ENCODE measurements at places on chromosomes 6 and 20.

DNA sequence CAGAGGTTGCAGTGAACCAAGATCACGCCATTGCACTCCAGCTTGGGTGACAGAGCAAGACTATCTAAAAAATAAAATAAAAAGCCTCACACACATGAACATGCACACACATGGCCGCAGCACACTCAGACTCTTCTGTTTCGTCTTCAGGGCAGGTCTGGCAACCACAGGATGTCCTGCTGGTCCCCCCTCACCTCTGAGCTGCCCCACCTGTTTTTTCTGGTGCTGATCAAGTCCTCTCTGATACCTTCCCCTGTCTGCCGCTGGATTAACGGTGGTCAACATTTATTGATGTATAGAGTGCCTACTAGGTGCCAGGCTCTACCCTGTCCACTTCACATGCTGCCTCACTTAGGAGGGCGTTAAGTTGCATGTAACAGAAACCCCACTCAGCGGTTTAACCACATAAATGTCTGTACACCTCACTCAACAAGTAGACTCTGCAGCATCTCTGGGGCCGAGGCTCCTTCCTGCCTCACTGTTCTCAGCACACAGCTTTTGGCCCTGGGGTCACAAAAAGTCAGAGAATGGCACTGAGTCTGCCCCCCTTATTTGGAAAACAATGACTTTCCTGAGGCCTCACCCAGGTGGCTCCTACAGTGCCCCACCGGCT, 4.5 kb upstream of the AP5S1 start:
- DNase-seq = no peak

GRCh38 chr6:110039981-110040383, 61.9 kb downstream of the GPR6 start:
- no peak for DNase-seq

DNA sequence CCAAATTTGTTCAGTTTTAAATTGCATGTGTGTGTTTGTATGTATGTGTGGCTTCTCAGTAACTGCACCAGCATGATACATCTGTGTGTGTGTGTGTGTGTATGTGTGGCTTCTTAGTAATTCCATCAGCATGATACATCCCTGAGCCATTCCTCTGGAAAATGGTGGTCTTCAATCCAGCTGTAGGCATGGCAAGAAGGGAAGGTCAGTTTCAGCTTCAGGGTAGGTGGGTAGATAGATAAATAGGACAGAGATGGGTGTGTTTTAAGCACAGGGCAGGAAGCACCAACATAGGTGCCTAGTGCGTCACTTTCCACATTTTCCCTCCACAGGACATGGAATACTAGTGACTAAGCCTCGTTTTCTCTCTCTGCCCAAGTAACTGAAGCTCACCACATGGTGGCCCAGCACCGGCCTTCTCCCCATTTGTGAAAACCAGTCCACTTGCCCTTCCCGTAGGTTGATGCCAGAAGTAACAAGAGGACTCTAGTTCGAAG, 82.9 kb downstream of the RPP40 start:
- no peak for DNase-seq

- DNase-seq = no peak
Observed at GRCh38 chr20:53822534-53822933, 228.9 kb upstream of the ZNF217 start.

GRCh38 chr6:123855506-123855905, 51.8 kb downstream of the NKAIN2 start:
- DNase-seq = no peak

- no peak for DNase-seq
Observed at GRCh38 chr6:139483079-139483478, 108.6 kb upstream of the CITED2 start.

DNA sequence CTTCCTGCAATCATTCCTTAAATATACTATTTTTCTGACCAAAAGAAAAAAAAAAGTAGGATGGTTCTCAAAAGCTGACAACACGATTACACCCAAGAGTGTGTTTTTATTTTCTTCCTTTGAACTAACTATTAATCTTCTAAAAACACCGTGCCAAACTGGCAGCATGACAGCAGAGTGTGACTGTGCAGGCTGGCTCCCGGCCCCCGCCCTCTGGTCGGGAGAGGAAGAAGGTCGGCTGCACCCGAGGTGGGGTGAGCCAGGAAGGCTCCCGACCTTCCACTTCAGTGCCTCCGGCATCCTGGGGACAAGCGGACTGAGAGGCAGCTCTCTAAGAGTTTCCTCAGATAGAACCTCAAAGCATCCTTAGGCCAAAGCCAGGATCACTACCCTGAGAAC, 29.2 kb downstream of the SLC22A23 start:
- DNase-seq = no peak

GRCh38 chr6:31154436-31154835, 3.2 kb downstream of the CCHCR1 start:
- no peak for DNase-seq

DNA sequence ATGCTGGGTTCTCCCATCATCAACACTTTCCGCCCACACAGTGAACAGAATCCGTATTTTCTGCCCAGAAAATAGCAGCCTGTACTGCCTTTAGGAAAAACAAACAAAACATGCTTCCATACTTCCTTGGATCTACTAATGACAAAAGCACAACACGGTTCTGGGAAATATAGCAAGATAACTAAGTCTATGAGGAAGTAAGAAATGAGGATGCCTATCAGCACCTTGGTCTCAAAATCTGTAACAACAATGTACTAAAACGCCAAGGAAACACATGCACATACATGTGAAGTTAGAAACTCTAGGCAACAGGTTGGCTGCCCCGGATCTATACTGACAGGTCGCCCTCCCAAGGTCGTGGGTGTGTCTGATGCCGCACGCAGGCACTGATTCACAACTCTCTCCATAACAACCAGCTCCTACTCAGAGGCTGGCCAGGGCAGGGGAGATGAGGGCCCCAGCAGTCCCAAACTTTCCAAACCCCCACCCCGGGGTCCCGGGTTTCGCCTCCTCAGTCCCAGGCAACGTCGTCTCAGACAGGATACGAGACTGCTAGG, 710 bp downstream of the BTBD9 start:
- DNase-seq = no peak

GRCh38 chr6:145630598-145630997, 104.7 kb downstream of the EPM2A start:
- DNase-seq = no peak

All from NCI-H460 (cell line).